ENCODE measurements at places on chromosomes 6 and 20.

- no peak for DNase-seq
Observed at GRCh38 chr6:7554533-7555275, 13.2 kb downstream of the DSP start.

DNA sequence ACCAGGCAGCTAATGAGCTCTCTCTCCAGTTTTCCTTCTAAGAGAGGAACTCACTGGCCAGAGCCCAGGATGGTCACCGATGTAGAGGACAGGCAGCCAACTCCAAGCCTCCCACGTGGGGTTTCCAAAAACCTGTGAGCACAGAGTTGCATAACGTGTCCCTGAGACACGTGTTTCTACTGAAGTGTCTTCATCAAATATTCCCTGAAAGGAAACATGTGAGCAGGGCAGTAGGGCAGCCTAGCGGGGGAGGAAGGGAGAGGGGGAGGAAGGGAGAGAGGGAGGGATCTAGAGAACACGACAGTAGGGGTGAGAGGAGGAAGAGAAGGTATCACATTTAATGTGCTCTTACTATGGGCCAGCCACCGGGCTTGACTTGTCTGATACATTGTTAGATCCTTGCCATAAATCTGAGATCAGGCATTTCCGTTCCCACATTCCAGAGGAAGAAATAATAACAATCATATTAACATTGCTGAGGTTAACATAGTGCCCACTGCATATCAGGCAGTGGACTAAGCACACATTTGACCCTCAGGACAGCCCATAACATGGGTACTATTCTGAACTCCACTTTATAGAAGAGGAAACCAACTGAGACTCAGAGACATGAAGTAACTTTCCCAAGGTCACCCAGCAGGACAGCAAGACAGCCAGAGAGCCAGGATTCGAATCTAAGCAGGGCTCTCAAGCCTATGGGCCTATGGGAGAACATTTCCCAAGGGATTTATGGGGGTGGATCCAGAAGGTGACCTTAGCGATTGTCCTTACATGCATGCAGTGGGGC lies 4.5 kb upstream of the SYS1 start:
- DNase-seq = no peak

DNA sequence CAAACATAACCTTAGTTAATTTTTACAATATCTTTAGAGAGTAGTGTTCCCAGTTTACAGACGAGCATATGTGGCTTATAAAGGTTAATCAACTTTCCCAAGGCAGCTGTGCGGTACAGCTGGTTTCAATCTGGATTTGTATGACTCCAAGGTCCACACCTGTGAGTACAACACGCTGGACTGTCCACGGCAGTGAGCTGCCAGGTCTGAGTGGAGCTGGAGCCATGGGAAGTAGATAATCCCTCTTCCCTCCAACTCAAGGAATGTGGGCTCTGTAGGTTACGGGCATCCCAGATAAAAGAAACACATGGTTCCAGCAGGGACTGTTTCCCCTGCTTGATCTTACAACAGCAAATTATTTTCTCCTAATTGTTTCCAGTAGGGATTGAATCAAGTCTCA lies 102.2 kb downstream of the SOD2 start:
- DNase-seq = no peak

DNA sequence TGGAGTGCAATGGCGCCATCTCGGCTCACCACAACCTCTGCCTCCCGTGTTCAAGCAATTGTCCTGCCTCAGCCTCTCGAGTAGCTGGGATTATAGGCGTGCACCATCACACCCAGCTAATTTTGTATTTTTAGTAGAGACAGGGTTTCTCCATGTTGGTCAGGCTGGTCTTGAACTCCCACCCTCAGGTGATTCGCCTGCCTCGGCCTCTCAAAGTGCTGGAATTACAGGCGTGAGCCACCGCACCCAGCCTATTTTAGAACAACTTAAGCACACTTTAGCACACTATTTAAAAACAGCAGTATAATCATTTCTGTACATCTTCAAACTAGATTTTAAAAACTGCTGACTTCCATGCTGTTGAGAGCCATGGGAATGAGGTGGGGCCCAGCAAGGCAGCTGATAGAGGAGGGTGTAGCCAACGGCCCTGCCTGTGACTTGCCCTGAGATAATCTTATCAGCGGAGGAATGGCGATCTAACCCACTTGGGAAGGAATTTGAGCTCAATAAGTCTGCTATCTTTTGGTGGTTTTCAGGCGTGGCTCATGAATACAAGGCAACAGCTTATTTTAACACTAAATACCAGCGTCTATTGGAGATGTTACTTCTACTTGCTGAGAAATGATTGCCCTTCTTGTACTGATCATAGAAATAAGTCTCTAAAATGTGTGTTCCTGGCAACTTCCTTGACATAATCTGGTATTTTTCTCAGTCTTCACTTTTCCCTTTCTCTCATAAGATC lies 12.1 kb downstream of the ZDHHC14 start:
- no peak for DNase-seq

DNA sequence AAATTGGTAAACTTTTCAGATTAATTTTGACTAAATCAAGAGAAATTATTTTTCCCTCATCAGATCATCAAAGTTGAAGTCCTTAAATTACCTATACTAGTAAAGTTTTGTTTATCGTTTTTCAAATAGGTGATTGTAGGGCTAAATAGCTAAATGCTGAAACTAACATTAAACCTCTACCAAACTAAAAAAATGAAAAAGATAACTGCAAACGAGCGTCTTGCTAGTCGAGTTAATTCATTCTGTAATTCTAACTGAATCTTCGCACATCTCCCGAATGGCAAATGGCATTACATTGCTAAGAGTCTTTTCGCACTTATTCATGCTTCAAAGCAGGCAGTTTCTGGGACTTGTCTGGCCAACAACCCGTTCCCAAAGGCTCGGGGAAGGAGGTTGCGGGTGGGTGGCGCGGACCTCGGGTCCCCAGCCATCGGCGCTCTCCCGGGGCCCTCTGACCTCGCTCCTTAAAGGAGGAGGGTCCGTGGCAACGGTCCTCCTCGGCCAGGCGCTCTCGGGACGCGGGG lies 43.8 kb downstream of the POPDC3 start:
- DNase-seq = no peak

DNA sequence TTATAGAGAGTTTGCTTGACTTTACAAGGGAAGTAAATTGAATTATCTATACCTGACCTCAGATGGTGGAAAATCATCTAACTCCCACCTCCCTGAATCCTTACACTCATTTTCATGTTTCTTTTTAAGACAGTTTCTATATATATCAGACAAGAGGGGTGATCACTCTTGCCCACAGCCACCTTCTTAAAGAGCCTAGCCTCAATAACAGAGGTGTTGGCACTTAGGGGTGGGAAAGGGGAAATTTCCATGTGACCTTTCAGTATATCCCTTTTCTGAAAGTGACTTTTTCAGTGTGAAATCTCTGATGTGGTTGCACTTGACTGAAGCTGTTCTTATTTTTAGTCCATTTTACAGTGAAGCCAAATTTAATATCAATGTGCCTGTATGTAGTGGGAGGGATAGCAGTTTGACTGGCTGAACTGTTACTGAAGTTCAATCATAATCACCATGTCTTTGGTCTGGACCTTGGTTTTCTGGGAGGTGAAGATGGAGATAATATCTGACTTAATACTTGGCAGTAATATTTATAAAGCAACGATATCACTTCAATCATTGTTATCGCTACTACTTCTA lies 141.3 kb downstream of the MAP3K7 start:
- DNase-seq = no peak

DNA sequence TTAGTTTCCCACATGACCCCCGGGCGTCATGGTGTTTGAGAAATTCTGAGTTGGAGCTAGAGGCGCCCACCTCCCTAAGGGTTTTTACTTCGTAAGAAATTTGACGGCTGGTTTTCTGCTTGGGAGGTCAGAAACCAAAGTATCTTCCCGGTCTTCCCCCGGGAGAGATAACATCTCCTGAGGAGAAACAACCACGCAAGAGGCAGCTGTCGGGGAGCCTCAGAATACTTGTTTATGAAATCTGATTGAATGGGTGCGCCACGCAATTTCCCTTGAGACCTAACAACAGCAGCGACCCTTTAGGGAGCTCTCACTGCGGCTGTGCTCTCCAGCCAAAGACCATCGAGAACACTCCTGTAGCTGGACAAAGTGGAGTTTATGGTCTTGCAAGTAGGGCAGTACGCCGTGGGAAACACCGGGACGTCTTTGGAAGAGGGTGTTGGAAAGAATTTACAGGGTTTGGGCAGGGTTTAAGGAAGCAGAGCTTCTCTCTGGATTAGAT lies 608 bp upstream of the EIF2S2 start:
- DNase-seq = no peak

- no peak for DNase-seq
Observed at GRCh38 chr6:54981276-54981609, 134.7 kb downstream of the FAM83B start.
